ENCODE measurements at places on chromosomes 4 and X. TPM values are rescaled to one million over a fixed set of nuclear protein-coding genes. Genes with fewer than 3 reads are reported as not detected.

Gene LEF1
- total RNA-seq: 78.2 TPM

Gene RTL3
- not detected for total RNA-seq

Gene GYPB
- total RNA-seq: 5.4 TPM

Gene TIGD4
- 0.34 TPM for total RNA-seq

Gene EGFL6
- total RNA-seq: not detected

Gene SSX2B
- not detected for total RNA-seq

Gene TLR10
- total RNA-seq: 0.19 TPM

Gene IL2
- not detected for total RNA-seq

Gene TMPRSS11F
- not detected for total RNA-seq

Gene DUSP9
- total RNA-seq: 0.23 TPM

- DNase-seq: no peak
- no peak overlapping the region for H3K27ac ChIP-seq
- no peaks in the 10 kb centered on the region for H3K27me3 ChIP-seq
- no peak overlapping the region for H3K4me3 ChIP-seq
- no peaks in the 10 kb centered on the region for H3K36me3 ChIP-seq
Observed at GRCh38 chr4:41535911-41536371, 2.0 kb upstream of the LIMCH1 start.

- peaks cover 13% of the 10 kb centered on the region for H3K4me1 ChIP-seq
- no peak overlapping the region for H3K4me3 ChIP-seq
- no peaks in the 10 kb centered on the region for H3K36me3 ChIP-seq
Observed at GRCh38 chr4:37661772-37662171, 24.4 kb downstream of the RELL1 start.

GRCh38 chr4:56324011-56324610 lies 63.2 kb downstream of the AASDH start:
- H3K4me1 ChIP-seq: no peaks in the 10 kb centered on the region
- H3K27me3 ChIP-seq: no peaks in the 10 kb centered on the region
- H3K4me3 ChIP-seq: no peak overlapping the region
- no peak for DNase-seq
- H3K36me3 ChIP-seq: no peaks in the 10 kb centered on the region

DNA sequence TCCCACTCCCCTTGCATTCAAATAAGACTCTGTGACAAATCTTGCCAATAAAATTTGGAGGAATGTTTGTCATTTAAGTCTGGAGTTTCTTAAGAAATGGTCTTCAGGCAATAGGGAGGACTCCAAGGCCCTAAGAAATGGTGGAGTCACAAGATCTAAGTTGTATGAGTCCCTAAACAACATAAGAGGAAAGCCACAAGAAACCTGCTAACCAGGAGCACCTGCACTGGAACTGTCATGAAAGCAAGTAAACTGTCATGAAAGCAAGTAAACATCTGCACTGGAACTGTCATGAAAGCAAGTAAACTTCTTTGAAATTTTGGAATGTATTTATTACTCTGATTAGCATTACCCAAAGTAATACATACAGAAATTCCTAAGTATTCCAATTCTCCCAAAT lies 3.5 kb downstream of the CNOT6L start:
- no peak overlapping the region for H3K4me3 ChIP-seq
- no peak for DNase-seq
- no peaks in the 10 kb centered on the region for H3K36me3 ChIP-seq
- H3K4me1 ChIP-seq: peaks cover 1% of the 10 kb centered on the region
- no peak overlapping the region for H3K27ac ChIP-seq
- no peaks in the 10 kb centered on the region for H3K27me3 ChIP-seq

DNA sequence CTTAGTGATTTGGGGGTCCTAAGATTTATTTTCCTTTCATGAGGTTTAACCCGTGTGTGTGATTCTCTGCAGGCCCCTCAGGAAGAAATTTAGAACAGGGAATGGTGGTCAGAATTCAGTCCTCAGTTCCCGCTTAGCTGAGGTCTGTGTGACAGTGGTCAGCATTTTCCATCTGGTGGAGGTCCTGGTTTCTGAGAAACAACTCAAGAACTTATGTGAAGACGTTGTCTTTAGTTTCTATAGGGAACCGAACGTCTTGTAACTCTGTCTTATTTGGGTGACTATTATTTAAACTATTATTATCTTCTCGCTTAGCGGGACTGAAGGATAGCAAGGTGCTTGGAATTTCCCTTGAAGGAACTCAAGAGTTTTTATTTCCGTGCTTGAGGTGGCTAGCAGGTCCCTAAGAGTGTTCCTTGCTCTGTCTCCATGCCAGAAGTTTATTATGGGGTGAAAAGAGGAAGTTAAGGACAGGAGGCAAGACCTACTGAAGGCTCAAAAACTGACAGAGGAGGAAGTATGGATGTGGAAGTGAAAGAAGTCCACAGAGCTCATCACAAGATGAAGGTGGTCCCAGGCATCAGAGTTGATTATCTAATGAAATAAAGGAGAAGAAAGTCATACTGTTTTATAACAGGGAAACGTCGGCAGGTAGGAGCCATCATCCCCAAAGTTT lies 9.4 kb downstream of the MGST2 start:
- DNase-seq: no peak
- peak overlapping the region; percentile 12 for H3K27ac ChIP-seq
- no peaks in the 10 kb centered on the region for H3K36me3 ChIP-seq
- H3K27me3 ChIP-seq: no peaks in the 10 kb centered on the region

DNA sequence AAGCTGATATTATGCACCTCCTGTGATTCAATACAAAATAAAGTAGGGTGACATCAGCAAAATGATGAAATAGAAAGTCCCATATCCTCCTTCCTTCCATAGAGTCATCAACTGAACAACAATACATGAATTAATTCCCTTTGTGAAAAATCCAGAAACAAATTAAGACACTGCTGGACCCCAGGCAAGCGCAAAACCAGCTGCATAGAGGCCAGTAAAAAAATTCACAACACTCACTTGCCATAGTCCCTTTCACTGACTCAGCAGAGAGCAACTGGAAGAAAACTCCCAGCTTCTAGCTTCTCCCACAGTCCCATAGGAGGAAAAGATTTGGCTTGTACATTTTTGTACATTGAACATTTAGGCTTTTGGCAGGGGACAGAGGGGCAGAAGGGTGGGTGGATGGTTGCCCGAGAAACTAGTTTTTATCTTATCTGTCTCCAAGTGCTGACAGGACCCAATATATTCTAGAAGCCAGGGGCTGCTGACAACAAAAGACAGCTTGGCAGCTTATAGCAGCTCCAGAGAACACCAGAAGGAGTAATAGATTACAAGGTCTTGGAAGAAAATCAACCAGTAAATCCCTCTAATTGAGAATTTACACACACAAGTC lies 124.6 kb downstream of the NDST3 start:
- H3K36me3 ChIP-seq: no peaks in the 10 kb centered on the region
- no peaks in the 10 kb centered on the region for H3K27me3 ChIP-seq
- no peaks in the 10 kb centered on the region for H3K4me1 ChIP-seq
- H3K4me3 ChIP-seq: no peak overlapping the region
- H3K27ac ChIP-seq: no peak overlapping the region

- no peak overlapping the region for H3K27ac ChIP-seq
- no peaks in the 10 kb centered on the region for H3K27me3 ChIP-seq
- H3K4me3 ChIP-seq: no peak overlapping the region
- DNase-seq: no peak
- H3K4me1 ChIP-seq: no peaks in the 10 kb centered on the region
Observed at GRCh38 chrX:155666741-155667140, 54.0 kb upstream of the TMLHE start.

- no peak overlapping the region for H3K4me3 ChIP-seq
- DNase-seq: no peak
- H3K27me3 ChIP-seq: no peaks in the 10 kb centered on the region
- H3K27ac ChIP-seq: no peak overlapping the region
- H3K4me1 ChIP-seq: no peaks in the 10 kb centered on the region
Observed at GRCh38 chr4:12924728-12925320, 559.3 kb downstream of the RAB28 start.

GRCh38 chr4:79141530-79141929 lies 184.3 kb downstream of the NAA11 start:
- no peak overlapping the region for H3K4me3 ChIP-seq
- DNase-seq: no peak
- H3K4me1 ChIP-seq: no peaks in the 10 kb centered on the region
- no peak overlapping the region for H3K27ac ChIP-seq

GRCh38 chrX:29948653-29949052 lies 266.7 kb upstream of the MAGEB2 start:
- H3K4me1 ChIP-seq: no peaks in the 10 kb centered on the region
- H3K4me3 ChIP-seq: no peak overlapping the region
- DNase-seq: no peak
- no peaks in the 10 kb centered on the region for H3K36me3 ChIP-seq

DNA sequence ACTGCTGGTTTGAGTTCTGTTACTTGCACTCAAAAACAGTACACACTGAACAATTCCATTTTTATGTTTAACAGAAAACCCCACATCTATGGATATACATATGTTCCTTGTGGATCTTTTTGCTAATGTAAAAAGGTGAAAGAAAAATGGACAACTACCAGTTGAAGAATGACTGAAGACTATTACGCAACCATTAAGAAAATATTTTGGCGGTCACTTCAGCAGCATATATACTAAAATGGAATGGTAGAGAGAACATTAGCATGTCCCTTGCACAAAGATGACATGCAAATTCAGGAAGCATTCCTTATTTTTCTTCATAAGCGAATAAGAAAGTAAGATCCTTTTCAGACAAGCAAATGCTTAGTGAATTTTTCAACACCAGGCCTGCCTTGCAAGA lies 84.6 kb upstream of the FMR1 start:
- no peaks in the 10 kb centered on the region for H3K27me3 ChIP-seq
- no peak overlapping the region for H3K27ac ChIP-seq
- no peak overlapping the region for H3K4me3 ChIP-seq
- no peaks in the 10 kb centered on the region for H3K36me3 ChIP-seq
- H3K4me1 ChIP-seq: no peaks in the 10 kb centered on the region
- DNase-seq: no peak

DNA sequence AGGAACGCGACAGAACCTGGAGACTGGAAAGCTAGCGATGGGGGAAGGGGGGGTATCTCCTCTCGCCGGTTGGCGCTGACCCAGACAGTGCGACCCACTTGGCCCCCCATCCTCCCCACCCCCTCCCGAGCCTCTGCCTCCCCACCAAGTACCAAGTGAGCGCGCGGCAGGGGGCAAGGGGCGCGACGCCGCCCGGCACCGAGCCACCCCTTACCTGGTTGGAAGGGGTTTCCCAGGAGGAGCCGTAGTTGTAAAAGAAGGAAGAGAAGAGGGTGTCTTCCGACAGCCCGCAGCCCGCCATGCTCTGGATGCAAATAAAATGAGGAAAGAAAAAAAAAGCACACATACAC lies 112.2 kb downstream of the DHX15 start:
- DNase-seq: peak; percentile 18
- H3K27me3 ChIP-seq: peaks cover 9% of the 10 kb centered on the region

DNA sequence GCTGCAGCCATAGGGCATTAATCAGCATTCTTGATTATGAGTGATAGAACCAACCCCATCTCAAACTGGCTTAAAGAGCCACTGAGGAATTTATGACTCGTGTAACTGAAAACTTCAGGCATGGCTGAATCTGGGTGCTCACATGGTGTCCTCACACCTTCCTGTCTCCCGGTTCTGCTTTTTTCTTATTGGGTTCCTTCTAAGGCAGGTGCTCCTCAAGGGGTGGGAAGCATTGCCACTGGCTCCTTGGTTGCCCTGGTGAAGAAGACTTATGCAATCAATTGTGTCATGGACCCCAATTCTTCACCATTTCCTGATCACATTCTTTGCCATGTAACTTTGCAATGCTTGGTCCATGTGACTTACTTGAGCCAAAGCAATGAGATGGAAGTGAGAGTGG lies 4.3 kb upstream of the ZCCHC4 start:
- no peak for DNase-seq
- H3K4me1 ChIP-seq: peaks cover 2% of the 10 kb centered on the region
- H3K27me3 ChIP-seq: no peaks in the 10 kb centered on the region
- no peaks in the 10 kb centered on the region for H3K36me3 ChIP-seq

GRCh38 chrX:43974741-43975465 lies 1.7 kb upstream of the NDP start:
- no peaks in the 10 kb centered on the region for H3K4me1 ChIP-seq
- no peak for DNase-seq
- H3K4me3 ChIP-seq: no peak overlapping the region
- H3K36me3 ChIP-seq: no peaks in the 10 kb centered on the region
